NCI-H1436 (cell line): ENCODE measurements at places on chromosomes 16 and 17.

DNA sequence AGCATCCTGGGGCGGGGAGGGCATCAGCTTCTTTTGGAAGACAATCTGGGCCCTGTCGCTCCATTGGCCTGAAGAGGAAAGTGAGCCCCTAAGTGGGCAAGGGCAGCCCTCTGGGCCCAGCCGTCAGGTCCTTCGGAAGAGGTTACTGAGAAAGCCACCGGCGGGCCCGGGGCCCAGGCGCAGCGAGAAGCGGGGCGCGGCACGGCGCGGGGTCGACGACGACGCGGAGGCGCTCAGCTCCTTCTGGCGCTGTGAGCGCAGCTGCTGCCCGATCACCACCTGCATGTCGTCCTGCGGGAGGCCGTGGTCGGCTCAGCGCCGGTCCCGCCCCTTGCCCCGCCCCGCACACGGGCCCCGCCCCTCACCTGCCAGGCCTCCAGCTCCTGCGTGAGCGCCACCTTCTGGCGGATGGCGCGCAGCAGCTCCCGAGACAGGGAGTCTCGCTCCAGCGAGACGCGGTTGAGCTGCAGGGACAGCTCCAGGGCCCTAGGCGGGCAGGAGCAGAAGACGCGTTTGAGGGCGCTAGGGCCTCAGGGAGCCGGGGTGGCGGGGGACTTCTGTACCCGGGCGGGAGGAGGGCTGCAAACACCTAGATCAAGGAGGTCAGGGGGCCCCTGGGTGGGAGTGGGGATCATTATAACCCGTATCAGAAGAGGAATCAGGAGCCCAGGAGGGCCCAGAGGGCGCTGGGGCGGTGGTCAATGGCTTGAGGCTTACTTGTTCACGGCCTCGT lies 4.3 kb downstream of the THOC6 start:
- peak; percentile 87 for DNase-seq

DNA sequence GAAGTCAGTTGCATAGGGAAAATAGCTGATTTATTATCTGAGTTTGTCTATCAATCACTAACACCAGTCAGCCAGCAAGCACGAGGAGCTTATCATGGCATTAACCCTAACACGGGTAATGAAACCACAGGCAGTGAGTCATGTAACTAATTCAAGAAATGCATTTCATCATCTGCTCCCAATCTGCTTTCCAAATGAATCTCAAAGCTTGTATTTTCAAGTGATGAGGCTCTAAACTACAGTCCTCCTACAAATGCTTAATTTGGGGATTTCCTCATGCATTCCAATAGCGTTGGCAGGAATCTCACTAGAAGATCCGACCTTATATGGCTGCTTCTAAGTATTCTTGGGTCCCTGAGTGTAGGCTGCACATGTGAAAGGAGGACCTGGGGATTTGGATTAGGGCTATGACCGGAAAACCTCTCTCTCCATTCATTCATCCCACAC lies 118.4 kb upstream of the HSBP1 start:
- DNase-seq: no peak

DNA sequence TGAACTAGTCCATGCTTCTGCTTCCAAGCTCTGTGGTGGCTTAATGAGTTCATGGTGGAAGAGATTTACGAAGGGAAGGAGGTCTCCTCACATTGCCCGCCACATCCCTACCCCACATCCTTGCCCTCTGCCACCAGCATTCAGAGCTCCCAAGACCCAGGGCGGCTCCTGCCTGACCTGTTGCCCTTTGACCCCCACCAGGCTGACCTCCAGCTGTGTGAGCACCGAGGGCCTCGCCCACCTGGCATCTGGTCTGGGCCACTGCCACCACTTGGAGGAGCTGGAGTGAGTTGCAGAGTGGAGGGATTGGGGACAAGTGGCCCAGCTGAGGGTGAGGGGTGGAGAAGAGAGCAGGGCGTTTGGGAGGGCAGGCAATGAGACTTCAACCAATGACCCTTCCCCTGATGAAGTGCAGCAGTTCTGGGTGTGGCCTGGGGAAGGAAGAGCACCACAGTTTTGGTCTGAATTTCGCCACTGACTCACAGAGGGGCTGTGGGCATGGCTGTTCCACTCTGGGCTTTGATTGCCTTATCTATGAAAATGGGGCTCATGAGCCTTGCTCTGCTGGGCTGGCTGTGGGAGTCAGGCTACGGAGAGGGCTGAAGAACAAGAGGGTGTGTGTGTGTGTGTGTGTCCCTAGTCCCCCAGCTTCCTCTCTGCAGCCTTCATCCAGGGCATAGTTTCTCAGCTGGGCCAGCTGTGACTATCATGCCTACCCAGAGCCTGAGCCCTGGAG lies 22.6 kb upstream of the CPNE2 start:
- no peak for DNase-seq

DNA sequence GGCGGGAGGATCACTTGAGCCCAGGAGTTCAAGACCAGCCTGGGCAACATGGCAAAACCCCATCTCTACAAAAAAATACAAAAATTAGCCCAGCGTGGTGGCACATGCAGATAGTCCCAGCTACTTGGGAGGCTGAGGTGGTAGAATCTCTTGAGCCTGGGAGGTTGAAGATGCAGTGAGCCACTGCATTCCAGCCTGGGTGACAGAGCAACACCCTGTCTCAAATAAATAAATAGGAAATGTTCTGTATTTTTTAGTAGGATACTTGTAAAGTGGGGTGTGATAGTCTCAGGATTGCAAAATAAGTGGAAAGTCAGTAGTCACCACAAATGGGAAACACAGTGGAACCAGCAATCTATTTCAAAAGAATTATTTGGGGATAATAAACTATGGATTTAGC lies 4.0 kb downstream of the RSPRY1 start:
- DNase-seq: no peak

DNA sequence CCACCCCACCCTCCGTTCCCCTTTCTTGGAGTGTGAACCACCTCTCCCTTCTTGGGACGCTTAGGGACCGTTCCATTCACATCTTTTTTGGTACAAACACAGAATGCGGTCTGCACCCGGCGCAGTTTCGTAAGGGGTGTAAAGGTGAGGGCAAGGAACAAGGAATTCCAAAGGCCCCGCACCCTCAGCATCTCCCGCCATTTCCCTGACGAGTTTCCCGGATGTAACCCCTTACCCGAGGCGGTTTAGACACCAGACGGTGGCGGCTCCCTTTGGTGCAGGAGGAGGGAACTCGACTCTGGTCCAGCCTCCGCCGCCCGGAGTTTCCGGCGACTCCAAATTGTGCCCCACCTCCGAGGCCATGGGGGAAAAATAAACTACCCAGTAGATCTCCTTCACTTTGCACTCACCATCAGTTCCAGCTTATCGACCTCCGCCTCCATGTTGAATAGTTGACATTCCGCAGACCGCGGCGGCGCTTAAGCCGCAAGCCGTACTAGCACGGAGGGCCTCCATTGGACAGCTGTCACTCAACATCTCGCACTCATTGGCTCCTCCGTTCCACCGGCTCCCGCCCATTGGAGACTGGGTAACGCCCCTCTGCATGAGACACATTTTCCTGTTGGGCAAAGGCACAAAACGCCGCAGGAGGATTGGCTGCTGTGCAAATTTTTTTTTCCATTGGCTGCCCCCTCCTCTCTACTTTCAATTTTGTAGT lies at the start of gene SKA2:
Gene SKA2 (minus strand): TSS at position 466 of the 718 bp plus-strand sequence. CDS start 23 bp downstream, at position 443.
- peak; percentile 100 for DNase-seq

DNA sequence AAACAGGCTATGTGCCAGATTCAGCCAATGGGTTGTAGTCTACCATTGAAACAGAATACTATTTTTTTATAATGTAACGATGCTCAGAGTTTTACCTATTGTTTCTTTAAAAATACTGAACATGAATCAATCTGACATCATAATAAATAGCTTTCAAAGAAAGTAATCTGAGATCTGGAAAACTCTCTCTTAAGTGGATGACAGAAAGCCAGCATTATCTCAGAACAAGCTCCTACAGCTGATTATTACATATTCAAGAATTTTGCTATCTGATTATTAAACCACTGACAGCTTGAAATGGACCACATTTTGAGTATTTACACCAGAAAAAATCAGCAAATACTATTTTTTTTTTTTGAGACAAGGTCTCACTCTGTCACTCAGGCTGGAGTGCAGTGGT lies 484.2 kb upstream of the SOX9 start:
- peak; percentile 40 for DNase-seq

DNA sequence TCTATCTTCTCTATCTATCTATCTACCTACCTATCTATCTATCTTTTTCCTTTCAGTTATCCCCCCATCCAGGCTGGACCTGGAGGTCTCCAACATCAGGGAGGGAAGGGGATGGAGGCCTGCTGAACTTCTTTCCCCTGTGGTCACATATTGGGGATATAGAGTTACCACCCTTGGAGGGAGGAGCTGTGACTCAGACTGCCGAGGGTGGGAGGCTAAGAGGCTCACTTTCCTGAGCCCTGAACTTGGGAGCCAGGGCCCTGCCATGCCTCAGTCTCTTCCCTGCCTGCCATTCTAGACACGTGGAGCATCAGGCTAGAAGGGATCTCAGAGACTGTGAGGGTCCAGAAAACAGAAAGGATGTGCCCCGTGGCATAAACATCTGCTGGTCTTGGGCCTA lies 8.4 kb downstream of the LRRC3C start:
- no peak for DNase-seq

GRCh38 chr17:63706336-63707082 lies 6.6 kb upstream of the LIMD2 start:
- no peak for DNase-seq

- DNase-seq: no peak
Observed at GRCh38 chr16:85646358-85646907, 33.3 kb downstream of the GSE1 start.

DNA sequence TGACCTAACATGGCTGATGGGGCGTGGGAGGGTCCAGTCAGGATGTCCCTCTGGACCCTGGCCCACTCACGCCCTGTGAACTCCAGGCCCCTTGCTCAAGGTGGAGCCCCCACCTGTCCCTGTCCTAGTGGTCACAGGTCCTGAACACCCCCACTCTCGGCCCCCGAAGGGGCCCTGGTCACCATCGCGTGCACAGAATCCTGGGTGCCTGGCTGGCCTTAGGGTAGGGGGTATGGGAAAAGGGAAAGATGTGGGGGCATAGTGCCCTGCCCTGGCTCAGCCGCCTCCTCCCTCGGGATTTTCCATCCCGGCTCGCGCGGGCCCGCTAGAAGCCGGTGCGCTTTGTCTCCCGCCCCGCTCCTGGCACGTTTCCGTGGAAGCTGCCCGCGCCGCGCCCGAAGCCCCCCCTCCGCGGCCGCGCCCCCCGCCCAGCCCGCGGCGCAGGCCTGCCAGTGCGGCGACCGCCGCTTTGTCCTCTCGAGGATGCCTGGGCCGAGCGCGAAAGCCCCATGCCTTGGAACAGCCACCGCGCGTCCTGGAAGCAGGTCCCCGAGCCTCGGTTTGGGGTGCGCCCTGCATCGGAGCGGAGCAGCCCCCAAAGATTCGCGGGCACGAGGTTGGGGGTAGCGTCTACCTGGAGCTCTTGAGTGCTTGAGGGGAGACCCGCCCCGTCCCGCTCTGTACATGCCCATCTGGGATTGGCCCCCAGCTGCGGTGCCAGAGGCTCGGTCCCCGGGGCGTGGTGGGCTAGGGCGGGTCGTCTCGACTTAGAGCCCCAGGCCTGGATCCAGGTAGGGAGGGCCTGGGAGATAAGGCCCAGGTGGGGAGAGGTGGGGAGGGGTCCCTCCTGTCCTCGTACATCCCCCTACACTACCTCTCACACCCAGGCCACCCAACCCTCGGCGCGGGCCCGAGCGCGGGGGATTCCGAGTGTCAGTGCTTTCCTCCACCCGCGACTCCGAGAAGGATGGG lies 1.3 kb downstream of the SMPD3 start:
- peak; percentile 25 for DNase-seq

DNA sequence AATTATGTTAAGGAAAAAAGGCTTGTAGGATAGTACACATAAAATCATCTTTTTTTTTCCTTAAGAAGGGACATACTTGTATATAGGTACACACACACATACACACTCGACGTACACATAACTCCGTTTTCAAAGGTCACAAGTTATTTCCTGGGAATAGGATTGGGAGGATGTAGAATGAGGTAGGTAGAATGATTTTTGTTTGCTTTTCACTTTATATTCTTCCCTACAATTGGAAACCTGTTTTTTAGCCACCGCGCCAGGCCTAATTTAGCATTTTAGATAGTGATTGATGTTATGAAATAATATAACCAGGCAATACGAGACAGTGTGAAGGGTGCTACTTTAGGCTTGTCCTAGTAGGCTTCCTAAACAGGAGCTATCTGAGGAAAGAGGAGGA lies 1.8 kb upstream of the HAPSTR1 start:
- no peak for DNase-seq

DNA sequence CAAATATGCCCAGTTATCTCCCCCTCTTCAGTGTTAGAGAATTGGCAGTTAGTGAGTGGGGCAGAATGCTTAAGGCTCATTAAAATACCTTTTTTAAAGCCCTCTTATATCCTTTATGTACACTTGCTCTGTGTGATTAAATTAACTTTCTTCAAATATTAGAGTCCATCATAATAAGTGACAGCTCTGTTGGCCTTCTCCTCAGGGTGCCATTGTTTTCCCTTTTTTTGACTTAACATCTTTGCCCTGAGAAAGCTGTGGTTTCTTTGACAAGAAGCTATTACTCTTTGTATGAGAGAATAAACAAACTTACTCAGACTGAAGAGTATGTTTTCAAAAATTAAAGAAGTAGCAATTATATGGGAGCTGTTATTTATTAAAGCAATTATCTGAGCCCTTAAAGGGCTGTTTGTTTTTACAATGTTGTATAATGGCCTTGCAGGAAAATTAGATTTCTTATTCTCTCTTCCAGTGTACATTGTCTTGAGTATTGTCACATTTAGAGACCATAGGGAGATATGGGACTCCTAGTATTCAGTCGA lies 13.4 kb downstream of the RBBP6 start:
- DNase-seq: no peak

- DNase-seq: no peak
Observed at GRCh38 chr16:16022683-16023064, 73.3 kb downstream of the ABCC1 start.

GRCh38 chr16:73916829-73917594 lies 379.6 kb upstream of the PSMD7 start:
- DNase-seq: no peak

DNA sequence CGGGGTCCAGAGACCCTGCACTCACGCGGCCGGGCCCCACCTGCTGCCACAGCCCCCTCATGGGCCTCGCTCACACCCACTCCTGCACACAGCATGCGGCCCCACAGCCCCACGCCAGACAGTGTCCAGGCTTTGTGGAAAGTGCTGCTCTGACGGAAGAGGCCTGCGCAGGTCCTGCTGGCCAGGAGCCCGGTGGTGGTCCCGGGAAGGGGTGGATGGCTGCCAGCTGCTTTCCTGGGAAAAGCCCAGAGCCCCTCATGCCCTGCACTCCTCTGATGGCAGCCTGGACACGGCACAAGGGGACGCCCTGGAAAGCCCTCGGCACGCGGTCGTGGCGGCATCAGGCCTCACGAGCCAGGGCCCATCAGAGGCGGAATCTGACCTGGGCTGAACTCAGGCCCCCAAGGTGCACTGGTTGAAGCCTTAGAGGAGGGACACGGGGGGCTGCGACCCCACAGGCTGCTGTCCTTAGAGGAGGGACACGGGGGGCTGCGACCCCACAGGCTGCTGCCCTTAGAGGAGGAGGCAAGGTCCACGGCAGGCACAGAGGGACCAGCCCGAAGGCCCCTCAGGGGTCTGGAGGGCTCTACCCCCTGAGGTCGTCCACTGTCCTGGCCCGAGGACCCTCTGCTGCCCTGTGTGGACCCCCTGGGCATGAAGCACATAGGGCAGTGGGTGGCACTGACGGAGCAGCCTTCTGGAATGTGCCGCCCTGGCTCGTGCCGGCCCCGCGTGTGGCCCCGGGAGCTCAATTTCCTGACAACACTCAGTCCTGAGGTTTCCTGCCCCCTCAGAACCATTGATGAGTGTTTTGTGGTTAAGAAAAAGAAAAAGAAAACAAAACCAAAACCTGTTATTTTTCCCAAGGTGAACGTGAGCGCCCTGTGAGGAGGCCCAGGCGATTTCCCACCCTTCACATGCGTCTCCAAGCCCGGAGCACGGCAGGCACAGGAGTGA lies 22.1 kb downstream of the SOX8 start:
- no peak for DNase-seq
